Osteoblast (primary cell): ENCODE measurements at places on chromosomes 2 and 18. TPM values are rescaled to one million over a fixed set of nuclear protein-coding genes. Genes with fewer than 3 reads are reported as not detected.

Gene TMEM198
- 1.1 and 1.5 TPM in 2 replicates for total RNA-seq

Gene GPR39
- 3.6 and 4.4 TPM in 2 replicates for total RNA-seq

Gene MPV17
- 98.8 and 112 TPM in 2 replicates for total RNA-seq

Gene ASTL
- not detected in 2 replicates for total RNA-seq

Gene SCN2A
- total RNA-seq, result 2.2 and 5.0 TPM in 2 replicates

Gene CFC1
- total RNA-seq, result not detected in 2 replicates

Gene ZFAND2B
- total RNA-seq, result 25.0 and 26.5 TPM in 2 replicates

Gene ZSCAN30
- 16.6 and 17.7 TPM in 2 replicates for total RNA-seq

DNA sequence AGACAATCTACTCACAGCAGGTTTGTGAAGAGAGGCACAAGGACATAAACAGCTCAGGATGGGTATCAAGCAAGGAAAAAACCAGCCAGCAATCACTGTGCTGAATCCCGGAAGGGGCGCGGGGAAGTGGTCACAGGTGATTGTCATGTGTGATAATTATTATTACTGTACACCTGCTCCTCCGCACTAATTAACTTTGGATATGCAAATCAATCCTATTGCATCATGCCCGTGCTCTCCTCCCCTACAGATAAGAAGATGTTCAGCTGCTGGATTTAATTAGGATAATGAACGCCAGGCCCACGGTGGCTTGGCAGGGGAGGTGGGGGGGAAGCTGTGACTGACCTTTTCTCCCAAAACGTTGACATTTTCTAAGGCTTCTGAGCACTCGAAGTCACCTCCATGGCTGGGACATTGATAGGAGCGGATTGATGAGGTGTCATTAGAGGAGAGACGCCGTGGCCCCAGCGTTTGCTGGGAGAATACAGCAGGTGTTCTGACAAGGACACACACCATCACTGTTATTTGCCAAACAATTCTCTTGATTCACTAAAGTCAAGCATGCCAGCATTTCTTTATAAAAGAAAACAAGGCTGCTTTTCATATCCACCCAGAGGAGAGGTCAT is 160.3 kb upstream of the VRK2 start:
- DNase-seq, result no peak
- H3K4me1 ChIP-seq, result peaks cover 34% of the 10 kb centered on the region

DNA sequence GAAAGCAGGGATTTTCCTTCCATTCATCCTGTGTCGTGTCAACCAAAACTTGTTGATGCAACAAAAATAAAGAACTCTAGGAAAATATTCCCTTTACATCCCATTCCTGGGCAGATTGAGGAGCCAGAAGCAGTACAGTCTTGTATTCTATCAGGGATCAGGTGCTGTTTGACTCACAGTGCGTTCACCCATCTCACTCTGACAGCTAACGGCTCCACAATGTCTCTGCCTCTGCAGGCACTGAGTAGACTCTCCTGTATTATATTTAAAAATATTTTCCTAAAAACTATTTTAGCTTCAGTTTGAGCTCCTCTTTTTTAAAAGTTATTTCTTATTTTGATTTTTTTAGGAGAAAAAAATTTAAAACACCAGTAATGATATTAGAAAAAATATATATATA is 600.6 kb upstream of the SALL3 start:
- H3K4me3 ChIP-seq, result no peak overlapping the region
- no peaks in the 10 kb centered on the region for H3K4me1 ChIP-seq
- H3K36me3 ChIP-seq, result no peaks in the 10 kb centered on the region

DNA sequence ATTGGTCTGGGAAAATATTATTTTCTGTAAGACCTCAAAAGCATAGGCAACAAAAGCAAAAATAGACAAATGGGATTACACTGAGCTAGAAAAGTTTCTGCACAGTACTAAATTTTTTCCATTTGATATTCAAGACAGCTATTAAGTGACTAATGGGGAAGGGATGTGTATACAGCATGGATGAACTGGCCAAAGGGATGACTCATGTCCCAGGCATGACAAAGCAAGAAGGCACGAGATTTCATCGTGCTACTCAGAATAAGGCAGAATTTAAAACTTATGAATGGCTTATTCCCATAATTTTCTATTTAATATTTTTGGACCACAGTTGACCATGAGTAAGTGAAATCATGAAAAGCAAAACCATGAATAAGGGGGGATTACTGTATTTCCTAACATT is 1250.1 kb upstream of the GYPC start:
- no peak overlapping the region for H3K4me3 ChIP-seq
- peaks cover 3% of the 10 kb centered on the region for H3K4me1 ChIP-seq
- H3K27me3 ChIP-seq, result no peaks in the 10 kb centered on the region
- H3K36me3 ChIP-seq, result no peaks in the 10 kb centered on the region

DNA sequence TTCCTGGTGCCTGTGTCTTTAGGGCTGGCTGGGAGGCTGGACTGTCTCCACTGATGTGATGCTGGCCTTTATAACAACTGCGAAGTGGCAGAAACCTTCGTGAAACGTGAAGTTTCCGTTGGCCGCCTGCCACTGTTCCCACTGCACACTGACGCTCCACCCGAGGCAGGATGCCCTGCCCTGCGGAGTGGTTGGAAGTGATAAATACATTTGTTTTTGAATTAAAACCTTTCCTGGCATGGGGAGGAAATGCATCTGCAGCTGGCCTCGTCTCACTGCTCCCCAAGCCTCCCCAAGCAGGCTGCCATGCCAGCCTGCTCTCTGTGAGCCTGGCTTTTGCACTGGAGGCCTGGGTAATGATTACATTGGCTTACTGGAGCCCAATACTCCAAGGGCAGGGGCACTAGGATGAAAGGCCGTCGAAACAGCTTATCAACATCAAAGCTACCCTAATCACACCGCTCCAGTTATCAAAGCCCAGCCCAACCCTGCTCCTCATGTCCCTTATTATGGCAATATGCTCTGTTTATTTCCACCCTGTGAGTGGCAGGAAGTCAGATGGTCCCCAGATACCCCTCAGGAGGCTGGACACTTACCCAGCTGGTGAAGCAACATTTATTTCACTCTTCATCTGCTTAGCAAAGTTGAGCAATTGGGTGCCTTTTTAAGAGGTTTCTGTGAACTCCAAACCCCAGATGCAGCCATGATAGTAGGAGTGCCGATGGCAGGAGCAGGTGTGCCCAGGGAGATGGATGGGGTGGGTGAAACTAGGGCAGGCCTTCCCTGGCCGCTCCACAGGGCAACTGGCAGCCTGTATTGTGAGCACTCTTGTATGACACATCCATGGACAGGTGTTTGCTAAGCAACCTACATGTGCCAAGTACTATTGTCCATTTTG is 97.4 kb upstream of the ITGA6 start:
- no peak overlapping the region for H3K27ac ChIP-seq
- H3K27me3 ChIP-seq, result no peaks in the 10 kb centered on the region
- DNase-seq, result peak; percentile 34
- peaks cover 9% of the 10 kb centered on the region for H3K4me1 ChIP-seq

GRCh38 chr2:9178110-9178903 is 28.3 kb upstream of the ASAP2 start:
- no peak for DNase-seq
- H3K4me3 ChIP-seq, result no peak overlapping the region
- peaks cover 37% of the 10 kb centered on the region for H3K4me1 ChIP-seq
- H3K27ac ChIP-seq, result peak overlapping the region; percentile 98

- peaks cover 4% of the 10 kb centered on the region for H3K27me3 ChIP-seq
- no peak for DNase-seq
- H3K4me1 ChIP-seq, result no peaks in the 10 kb centered on the region
- H3K4me3 ChIP-seq, result no peak overlapping the region
Measured at GRCh38 chr18:13566941-13567746, 159.2 kb downstream of the FAM210A start.

DNA sequence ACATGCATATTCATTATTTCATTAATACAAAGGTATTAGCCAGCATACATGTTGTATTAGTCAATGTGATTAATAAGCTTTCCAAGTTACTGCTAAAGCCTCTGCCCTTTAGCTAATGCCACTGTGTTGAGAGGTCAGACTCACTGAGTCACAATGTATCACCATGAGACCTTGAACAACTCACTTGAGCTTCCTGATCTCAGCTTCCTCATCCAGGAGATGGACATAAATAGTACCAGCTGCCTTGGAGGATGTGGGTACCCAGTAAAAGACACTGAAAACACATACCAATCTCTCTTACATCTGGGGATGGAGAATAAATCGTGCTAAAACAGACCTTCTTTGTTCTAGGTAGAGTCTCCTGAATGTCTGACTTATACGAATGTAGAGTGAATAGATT is 224.6 kb downstream of the EPHA4 start:
- no peak overlapping the region for H3K4me3 ChIP-seq
- H3K27ac ChIP-seq, result no peak overlapping the region
- H3K4me1 ChIP-seq, result no peaks in the 10 kb centered on the region
- H3K36me3 ChIP-seq, result no peaks in the 10 kb centered on the region
- H3K27me3 ChIP-seq, result no peaks in the 10 kb centered on the region

DNA sequence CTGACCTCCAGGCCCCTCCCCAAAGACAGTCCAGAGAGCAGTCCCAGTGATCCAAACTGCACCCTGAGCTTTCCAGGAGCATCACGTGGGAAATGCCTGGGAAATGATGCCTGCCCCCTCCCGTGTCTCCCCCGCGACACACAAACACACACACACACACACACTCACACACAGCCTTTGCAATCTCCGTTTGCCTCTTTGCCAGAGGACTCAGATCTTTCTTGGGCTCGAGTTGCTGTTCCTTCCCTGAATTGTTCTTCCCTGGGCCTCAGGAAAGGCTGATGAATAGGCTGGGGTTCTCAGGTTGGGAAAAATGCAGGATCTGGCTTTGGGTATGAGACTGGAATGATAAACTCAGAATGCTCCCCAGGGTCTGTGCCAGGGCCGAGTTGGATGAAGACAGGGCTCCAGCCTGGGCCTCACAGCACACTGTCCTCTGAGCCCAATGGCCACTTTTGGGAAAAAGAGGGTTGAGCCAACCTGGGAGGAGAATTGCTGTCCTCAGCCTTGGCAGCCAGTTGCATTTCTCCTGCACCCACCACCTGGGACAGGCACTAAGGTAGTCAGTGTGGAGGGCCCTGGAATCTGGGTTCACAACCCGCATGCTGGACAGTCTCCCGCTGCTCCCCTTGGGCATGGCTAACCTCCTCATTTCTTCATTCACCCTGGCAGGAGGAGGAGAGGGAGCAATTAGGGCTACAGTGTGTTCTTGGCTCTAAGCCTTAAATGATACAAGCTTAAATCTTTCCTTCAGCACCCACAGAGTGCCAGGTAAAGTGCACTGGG is 43.9 kb upstream of the ATP6V1B1 start:
- H3K4me3 ChIP-seq, result no peak overlapping the region
- peaks cover 100% of the 10 kb centered on the region for H3K27me3 ChIP-seq
- no peak overlapping the region for H3K27ac ChIP-seq
- H3K4me1 ChIP-seq, result peaks cover 2% of the 10 kb centered on the region
- H3K36me3 ChIP-seq, result no peaks in the 10 kb centered on the region

- no peak overlapping the region for H3K4me3 ChIP-seq
- H3K4me1 ChIP-seq, result peaks cover 9% of the 10 kb centered on the region
- DNase-seq, result no peak
- H3K27ac ChIP-seq, result no peak overlapping the region
- H3K36me3 ChIP-seq, result no peaks in the 10 kb centered on the region
- H3K27me3 ChIP-seq, result no peaks in the 10 kb centered on the region
Measured at GRCh38 chr2:200664770-200665494, 79.1 kb downstream of the AOX1 start.

- H3K27ac ChIP-seq, result no peak overlapping the region
- H3K4me1 ChIP-seq, result peaks cover 4% of the 10 kb centered on the region
- no peaks in the 10 kb centered on the region for H3K36me3 ChIP-seq
- H3K27me3 ChIP-seq, result peaks cover 11% of the 10 kb centered on the region
- H3K4me3 ChIP-seq, result no peak overlapping the region
Measured at GRCh38 chr18:3104190-3105054, 91.5 kb upstream of the LPIN2 start.

DNA sequence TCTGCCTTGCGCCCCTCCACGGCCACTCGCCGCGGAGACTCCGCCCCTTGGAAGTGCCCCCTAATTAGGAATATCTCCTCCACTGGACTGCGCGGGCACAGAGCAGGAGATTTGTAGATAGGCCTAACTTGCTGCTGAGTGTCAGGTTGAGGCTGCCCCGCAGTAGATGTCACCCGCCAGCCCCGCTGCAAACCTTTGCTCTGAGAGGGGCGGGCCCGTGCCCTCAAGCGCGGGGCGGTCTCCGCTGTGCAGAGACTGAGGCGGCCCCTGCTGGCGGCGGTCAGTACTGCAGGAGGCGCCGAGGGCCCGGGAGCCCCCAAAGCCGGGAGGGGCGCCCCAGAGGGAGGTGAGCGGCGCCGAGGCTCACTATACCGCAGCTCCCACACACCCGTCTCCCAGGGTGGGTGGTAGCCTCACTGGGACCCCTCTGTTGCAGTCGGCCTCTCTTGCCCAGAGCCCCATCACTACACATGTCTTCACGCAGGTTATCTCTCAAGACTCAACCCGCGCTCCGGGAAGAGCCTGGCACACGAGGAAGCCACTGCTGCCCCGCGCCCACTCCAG is 2.9 kb upstream of the NEURL3 start:
- H3K4me1 ChIP-seq, result peaks cover 7% of the 10 kb centered on the region
- peak; percentile 97 for DNase-seq
- peak overlapping the region; percentile 63 for H3K4me3 ChIP-seq

- no peaks in the 10 kb centered on the region for H3K27me3 ChIP-seq
- H3K4me1 ChIP-seq, result peaks cover 4% of the 10 kb centered on the region
- H3K36me3 ChIP-seq, result no peaks in the 10 kb centered on the region
- DNase-seq, result no peak
- no peak overlapping the region for H3K27ac ChIP-seq
Measured at GRCh38 chr2:204145791-204146190, 209.2 kb downstream of the ICOS start.

DNA sequence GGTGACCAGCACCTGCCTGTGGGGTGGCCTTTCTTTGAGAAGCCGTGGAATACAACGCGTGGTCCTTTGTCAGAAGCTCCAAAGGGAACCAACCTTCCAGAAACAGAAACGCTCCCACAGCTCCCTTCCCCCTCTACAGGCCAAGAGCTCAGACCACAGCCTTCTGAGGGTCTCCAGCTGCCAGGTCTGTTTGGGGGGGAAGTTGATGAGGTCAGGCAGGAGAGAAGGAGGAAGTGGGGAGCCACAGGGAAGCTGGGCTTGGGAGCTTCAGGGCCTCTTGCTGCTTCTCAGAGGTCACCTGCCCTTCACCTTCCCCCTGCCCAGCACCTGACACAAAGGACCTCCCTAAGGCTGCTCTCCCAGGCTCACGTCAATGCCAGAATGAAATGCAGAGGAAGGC is 287.7 kb upstream of the ID2 start:
- H3K36me3 ChIP-seq, result no peaks in the 10 kb centered on the region
- DNase-seq, result no peak
- H3K4me3 ChIP-seq, result no peak overlapping the region
- no peak overlapping the region for H3K27ac ChIP-seq
- peaks cover 4% of the 10 kb centered on the region for H3K4me1 ChIP-seq
- no peaks in the 10 kb centered on the region for H3K27me3 ChIP-seq
